GM12878 (cell line): ENCODE measurements at places on chromosomes 12 and 14. TPM values are rescaled to one million over a fixed set of nuclear protein-coding genes. Genes with fewer than 3 reads are reported as not detected.
A peak's percentile ranks its signal among the peaks of the same experiment; 100 is the strongest.

CDKN3 gene
- 54.9 and 61.8 TPM in 2 replicates for total RNA-seq

KLRC2 gene
- 0.43 TPM in 1 of 2 replicates, not detected in the other for total RNA-seq

CLEC2A gene
- not detected in 2 replicates for total RNA-seq

FAM186B gene
- 0.48 and 0.69 TPM in 2 replicates for total RNA-seq

KCNH3 gene
- total RNA-seq, result 0.08 and 0.29 TPM in 2 replicates

DPF3 gene
- total RNA-seq, result 2.7 and 3.2 TPM in 2 replicates

CFAP251 gene
- total RNA-seq, result 0.85 and 0.97 TPM in 2 replicates

ESRRB gene
- 0.18 TPM in 1 of 2 replicates, not detected in the other for total RNA-seq

TMTC3 gene
- total RNA-seq, result 4.9 and 5.7 TPM in 2 replicates

OVCH1 gene
- not detected in 2 replicates for total RNA-seq

PRIMA1 gene
- total RNA-seq, result not detected in 2 replicates

DNA sequence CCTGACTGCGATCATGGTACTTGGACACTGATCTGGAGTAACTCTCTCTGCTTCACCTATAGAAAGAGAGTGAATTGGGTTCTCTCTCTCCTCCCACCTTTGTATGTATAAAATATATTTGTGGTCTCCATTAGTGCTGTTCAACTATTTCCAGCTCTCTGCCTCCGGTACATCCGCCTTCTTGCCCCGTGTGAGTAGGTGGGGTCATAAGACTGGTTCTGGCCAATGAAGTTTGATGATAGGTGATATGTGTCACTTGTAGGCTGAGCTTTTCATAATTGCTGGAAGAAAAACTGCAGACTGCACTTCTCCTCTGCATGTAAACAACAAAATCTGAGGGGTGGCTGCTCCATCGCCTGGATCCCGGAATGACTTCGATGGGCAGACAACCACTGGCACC is 210.4 kb downstream of the EXOC5 start:
- H3K36me3 ChIP-seq, result no peaks in the 10 kb centered on the region
- no peak overlapping the region for H3K4me3 ChIP-seq
- peaks cover 16% of the 10 kb centered on the region for H3K4me1 ChIP-seq
- H3K27ac ChIP-seq, result no peak overlapping the region
- no peaks in the 10 kb centered on the region for H3K27me3 ChIP-seq
- no peak for DNase-seq

DNA sequence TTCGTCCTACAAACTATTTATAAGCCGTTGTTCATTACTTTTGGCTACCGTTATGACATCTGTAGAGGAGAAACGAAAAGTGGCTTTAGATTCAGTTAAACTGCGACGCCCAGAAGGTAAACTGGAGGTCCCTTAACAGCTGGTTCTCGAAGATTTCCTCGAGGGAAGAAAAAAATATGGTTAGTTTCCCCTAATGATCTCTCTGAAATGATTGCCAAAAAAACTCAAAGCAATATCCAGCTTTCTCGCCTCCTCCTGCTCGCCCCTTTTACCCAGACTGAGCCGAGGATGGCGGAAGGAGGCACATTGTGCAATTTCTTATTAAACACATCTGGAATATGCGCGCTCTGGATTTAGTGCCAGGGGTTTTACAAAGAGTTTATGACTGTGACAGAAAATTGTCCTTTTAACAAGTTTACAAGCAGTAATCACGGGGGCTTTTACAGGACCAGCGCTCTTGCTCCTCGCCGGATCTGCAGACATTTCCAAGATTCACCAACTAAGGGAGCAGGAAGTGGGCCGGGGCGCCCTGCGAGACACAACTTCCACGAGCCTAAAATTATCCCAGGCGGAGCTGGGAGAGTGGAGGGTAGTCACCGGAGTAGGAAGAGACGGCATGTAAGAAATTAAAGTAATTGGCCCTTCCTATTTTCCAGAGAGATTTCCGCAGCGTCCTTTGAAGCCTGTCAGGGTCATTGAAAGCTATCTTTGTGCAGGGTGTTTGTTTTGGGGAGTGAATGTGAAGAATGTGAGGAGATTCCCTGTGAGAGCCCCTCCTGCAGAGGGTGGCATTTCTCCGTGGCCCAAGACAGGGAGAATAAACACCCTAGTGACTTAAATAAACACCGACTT is 5.6 kb downstream of the SIX1 start:
- no peaks in the 10 kb centered on the region; the same call in 1 of the 2 replicates for H3K4me1 ChIP-seq
- no peak overlapping the region for H3K27ac ChIP-seq
- peaks cover 30% of the 10 kb centered on the region for H3K27me3 ChIP-seq
- H3K4me3 ChIP-seq, result no peak overlapping the region
- no peaks in the 10 kb centered on the region for H3K36me3 ChIP-seq
- DNase-seq, result no peak

- DNase-seq, result no peak
- no peaks in the 10 kb centered on the region for H3K36me3 ChIP-seq
- no peaks in the 10 kb centered on the region for H3K27me3 ChIP-seq
- H3K4me3 ChIP-seq, result no peak overlapping the region
- no peaks in the 10 kb centered on the region for H3K4me1 ChIP-seq
These were observed 322.9 kb downstream of the BCL11B start for GRCh38 chr14:98949051-98949450.

- H3K27me3 ChIP-seq, result no peaks in the 10 kb centered on the region; the same call in 1 of the 2 replicates
- no peaks in the 10 kb centered on the region for H3K36me3 ChIP-seq
- DNase-seq, result no peak
- no peak within 1 kb of the TSS for H3K27ac ChIP-seq
- no peak within 1 kb of the TSS for H3K4me3 ChIP-seq
- peaks cover under 1% of the 10 kb centered on the region; the same call in 1 of the 2 replicates for H3K4me1 ChIP-seq
These were observed at the start of gene RASAL1 for GRCh38 chr12:113135178-113136127. RASAL1 (minus strand) TSS chr12:113135761; CDS start chr12:113135462, 299 bp downstream.

GRCh38 chr12:4992871-4993270 is 50.8 kb upstream of the KCNA5 start:
- H3K4me1 ChIP-seq, result peaks cover 2% of the 10 kb centered on the region; the same call in 1 of the 2 replicates
- no peak overlapping the region for H3K4me3 ChIP-seq
- no peaks in the 10 kb centered on the region for H3K36me3 ChIP-seq
- no peak overlapping the region for H3K27ac ChIP-seq
- peaks cover 3% of the 10 kb centered on the region; the same call in 1 of the 2 replicates for H3K27me3 ChIP-seq

- no peaks in the 10 kb centered on the region for H3K27me3 ChIP-seq
- no peaks in the 10 kb centered on the region for H3K36me3 ChIP-seq
- H3K4me1 ChIP-seq, result no peaks in the 10 kb centered on the region
- DNase-seq, result no peak
These were observed 114.7 kb downstream of the PPM1A start for GRCh38 chr14:60363687-60364086.

DNA sequence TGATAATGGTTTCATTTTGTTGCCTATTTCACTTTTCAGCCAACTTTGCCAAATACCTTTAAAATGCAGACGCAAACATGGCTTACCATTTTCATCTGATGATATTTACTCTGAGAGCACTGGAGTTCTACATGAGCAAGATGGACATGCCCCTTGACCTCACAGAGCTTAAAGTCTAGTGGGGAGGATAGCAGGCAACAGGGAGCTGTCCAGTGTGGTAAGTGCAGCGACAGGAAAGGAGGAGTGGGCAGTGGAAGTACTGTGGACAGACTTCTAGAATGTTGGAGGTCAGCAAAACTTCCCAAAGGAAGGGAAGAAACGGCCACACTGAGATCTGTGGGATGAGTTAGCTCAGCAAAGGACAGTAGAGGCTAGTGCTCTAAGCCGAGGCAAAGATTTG is 25.3 kb downstream of the LRIG3 start:
- no peak overlapping the region for H3K27ac ChIP-seq
- no peak overlapping the region for H3K4me3 ChIP-seq
- no peaks in the 10 kb centered on the region for H3K4me1 ChIP-seq
- H3K27me3 ChIP-seq, result no peaks in the 10 kb centered on the region
- no peaks in the 10 kb centered on the region for H3K36me3 ChIP-seq

- peak within 1 kb of the TSS; percentile 86 for H3K27ac ChIP-seq
- peak; percentile 83 for DNase-seq
- peak within 1 kb of the TSS; percentile 81 for H3K4me3 ChIP-seq
- H3K27me3 ChIP-seq, result no peaks in the 10 kb centered on the region
These were observed at the start of gene DCP1B for GRCh38 chr12:2004113-2004929. DCP1B (minus strand) TSS chr12:2004457; CDS start chr12:2004431, 26 bp downstream.

- H3K4me1 ChIP-seq, result no peaks in the 10 kb centered on the region
- H3K36me3 ChIP-seq, result no peaks in the 10 kb centered on the region
These were observed 169.8 kb downstream of the OTOGL start for GRCh38 chr12:80268924-80269749.

DNA sequence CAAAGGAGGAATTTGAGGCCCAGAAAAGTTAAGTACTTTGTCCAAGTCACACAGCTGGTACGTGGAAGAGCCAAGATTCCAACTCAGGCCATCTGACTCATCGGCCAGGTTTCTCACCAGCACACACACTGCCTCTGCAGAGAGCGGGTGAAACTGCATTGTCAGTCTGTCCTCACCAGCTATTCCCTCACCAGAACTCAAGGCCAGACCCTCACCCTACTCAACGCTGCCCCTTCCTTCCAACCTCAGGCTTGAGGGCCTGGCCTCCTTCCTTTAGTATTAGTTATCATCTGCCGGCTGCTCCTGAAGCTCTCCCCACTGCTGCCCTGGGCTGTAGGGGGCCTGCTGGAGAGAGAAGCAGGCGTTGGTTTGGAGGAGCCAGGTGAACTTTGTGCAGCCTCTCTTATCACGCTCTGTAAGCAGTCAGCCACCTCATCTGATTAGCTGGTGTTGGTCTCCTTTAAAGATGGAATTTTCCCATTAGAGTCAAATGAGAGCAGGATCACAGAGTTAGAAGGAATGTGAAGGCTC is 16.6 kb upstream of the PLEK2 start:
- H3K4me3 ChIP-seq, result no peak overlapping the region
- H3K27me3 ChIP-seq, result no peaks in the 10 kb centered on the region
- no peak overlapping the region for H3K27ac ChIP-seq
- no peaks in the 10 kb centered on the region for H3K36me3 ChIP-seq

DNA sequence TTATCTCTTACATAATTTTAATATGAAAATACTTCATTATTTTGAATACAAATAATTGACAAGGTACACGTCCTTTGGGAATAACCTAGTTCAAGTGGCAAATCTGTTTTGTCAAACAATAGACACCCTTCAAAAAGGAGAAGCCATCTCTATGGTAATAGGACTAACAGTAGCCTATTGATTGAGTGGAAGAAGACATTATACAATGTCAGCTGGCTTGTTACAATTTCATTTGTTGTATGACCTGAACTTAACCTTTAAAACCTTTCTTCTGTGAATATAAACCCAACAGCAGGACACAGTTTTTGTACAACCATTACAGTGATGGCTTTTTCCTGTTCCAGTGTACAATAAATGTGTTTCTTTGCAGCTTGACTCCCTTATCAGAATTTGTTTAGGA is 8.1 kb downstream of the TMEM260 start:
- H3K27ac ChIP-seq, result no peak overlapping the region
- no peaks in the 10 kb centered on the region for H3K36me3 ChIP-seq
- no peak for DNase-seq
- no peak overlapping the region for H3K4me3 ChIP-seq

DNA sequence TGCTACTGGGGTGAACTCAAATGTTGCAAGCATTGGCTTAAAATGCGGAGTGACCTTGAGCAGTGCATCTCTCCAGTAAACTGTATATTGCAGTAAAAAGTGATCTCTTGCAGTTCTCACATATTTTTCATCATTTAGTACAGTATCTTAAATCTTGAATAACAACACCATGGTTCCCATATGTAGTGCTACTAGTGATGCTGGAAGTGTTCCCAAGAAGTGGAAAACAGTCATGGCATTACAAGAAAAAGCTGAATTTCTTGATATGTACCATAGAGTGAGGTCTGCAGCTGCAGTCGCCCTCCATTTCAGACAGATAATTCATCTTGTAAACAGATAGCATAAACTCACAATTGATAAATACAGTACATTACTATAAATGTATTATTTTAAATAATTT is 42.9 kb upstream of the TSPAN8 start:
- H3K27me3 ChIP-seq, result no peaks in the 10 kb centered on the region
- no peak overlapping the region for H3K27ac ChIP-seq
- no peak for DNase-seq
- H3K36me3 ChIP-seq, result no peaks in the 10 kb centered on the region

DNA sequence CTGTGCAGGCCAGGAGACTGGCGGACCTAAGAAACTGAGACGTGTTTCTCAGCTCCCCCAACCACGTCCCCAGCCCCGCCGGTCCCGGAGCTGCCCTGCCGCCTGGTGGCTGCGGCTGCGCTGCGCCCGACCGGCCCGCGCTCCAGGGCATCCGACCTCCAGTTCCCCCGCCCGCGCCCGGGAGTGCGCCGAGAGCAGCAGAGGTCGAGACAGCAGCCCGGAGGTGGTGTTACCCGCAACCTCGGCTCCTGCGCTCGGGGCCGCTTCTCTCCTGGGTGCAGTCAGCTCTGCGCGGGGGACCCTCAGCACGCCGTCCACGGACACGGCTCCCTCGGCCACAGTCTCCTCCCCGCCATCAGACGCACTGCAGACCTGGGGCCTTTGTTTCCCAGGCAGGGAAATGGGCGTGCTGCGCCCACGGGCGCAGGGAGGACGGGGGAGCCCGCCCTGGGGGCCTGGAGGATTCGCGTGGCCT is 21.6 kb upstream of the GPR132 start:
- no peaks in the 10 kb centered on the region for H3K27me3 ChIP-seq
- H3K27ac ChIP-seq, result peak overlapping the region; percentile 76
- no peaks in the 10 kb centered on the region for H3K36me3 ChIP-seq
- H3K4me3 ChIP-seq, result peak overlapping the region; percentile 76; the same call in 1 of the 2 replicates

GRCh38 chr14:105605464-105606304 is 79.3 kb downstream of the TMEM121 start:
- H3K27me3 ChIP-seq, result no peaks in the 10 kb centered on the region
- DNase-seq, result no peak
- no peak overlapping the region for H3K27ac ChIP-seq
- H3K36me3 ChIP-seq, result no peaks in the 10 kb centered on the region
- H3K4me3 ChIP-seq, result no peak overlapping the region

- H3K4me3 ChIP-seq, result no peak overlapping the region
- no peak for DNase-seq
- H3K27ac ChIP-seq, result no peak overlapping the region
- H3K4me1 ChIP-seq, result no peaks in the 10 kb centered on the region
- H3K36me3 ChIP-seq, result no peaks in the 10 kb centered on the region
- no peaks in the 10 kb centered on the region; the same call in 1 of the 2 replicates for H3K27me3 ChIP-seq
These were observed 118.9 kb downstream of the PTCSC3 start for GRCh38 chr14:36057452-36058116.

DNA sequence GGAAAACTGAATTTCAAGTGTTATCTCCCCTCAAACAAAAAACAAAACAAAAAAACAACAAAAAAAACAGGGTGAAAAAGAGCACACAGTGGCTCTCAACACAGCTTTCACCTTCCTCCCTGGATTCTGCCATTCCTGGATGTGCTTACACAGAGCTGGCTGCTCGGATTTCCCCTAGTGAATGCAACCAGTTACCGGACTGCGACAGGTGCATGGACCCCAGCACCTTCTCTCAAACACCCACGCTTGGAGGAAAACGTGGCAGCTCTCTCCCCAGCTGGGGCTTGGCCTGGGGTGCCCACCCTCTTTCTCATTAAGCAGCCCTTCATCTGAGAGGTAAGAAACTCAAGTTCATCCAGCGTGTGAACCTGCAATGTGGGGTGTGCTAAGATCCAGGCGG is 33.5 kb upstream of the DICER1 start:
- no peaks in the 10 kb centered on the region for H3K36me3 ChIP-seq
- H3K4me3 ChIP-seq, result no peak overlapping the region
- no peaks in the 10 kb centered on the region for H3K27me3 ChIP-seq
- H3K27ac ChIP-seq, result no peak overlapping the region
- DNase-seq, result no peak

DNA sequence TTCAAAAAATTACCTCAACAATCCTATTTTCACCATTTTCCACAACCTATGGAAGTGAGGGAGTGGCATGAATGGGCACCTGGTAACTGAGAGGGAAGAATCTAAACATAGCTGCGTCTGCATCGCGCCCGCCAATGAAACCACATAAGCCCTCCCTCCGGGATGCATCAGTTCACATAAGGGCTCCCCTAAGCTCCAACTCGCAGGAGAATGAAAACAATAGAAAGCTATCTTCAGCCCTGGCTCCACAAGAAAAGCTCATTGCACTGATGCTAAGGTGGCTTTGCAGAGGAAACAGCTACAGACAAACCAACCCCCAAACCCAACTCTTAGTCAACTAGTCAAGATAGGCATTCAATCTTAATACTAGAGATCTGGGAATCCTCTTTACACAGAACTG is 173.3 kb downstream of the FOXN3 start:
- peaks cover 14% of the 10 kb centered on the region for H3K4me1 ChIP-seq
- no peak overlapping the region for H3K4me3 ChIP-seq
- H3K27me3 ChIP-seq, result no peaks in the 10 kb centered on the region
- no peaks in the 10 kb centered on the region for H3K36me3 ChIP-seq
